ENCODE measurements at places on chromosomes 1 and 21.
A peak's percentile ranks its signal among the peaks of the same experiment; 100 is the strongest.

DNA sequence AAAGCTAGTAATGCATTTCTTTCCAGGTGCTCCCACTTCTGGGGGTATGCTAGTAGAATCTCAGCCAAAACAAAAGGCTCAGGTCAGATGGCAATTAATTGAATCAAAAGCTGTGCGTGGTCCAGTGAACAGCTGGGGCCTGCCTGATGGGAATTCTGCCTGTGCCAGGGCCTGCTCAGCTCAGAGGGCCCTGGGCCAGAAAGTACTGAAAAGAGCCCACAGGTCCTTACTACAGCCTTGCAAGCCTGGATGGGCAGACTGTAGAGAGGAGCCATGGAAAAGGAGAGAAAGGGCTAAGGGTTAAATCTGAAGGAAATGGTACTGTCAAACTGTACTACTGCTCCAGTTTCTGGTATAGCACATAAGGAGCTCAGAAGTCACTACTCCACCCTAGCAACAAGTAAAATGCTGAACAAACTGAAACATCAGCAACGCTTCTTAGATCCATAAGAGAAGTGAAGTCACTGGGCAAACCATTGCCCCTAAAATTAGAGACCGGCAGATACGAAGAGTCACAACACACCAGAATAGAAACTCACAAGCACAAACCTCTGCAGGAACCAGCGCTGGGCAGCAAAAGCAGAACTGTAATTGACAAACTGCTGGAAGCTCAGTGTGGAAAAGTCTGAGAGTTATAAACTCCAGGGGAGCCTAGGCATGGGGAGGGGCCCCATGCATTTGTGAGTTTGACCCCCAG is 121.1 kb upstream of the SYT6 start:
- no peak for DNase-seq

GRCh38 chr1:43493661-43494450 is 36.8 kb upstream of the PTPRF start:
- no peak for DNase-seq

DNA sequence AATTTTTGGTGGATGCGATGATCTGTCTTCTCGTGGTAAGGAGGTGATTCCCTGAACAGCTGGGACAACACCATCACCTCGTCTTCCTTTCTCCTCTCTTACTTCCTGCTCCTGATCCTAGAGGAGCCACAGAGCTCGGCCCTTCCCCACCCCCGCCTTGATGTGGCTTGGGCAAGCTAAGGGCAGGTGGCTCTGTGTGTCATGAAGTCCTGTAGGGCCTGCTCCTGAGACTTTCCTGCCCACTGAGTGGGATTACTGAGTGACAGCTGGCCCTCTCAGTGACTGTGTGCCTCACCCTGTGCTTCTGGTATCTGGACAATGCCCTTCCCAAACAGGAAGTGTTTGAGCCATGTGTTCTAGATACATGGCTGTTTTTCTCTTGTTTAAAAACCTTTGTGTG is 153.0 kb downstream of the KCNJ6 start:
- no peak for DNase-seq

DNA sequence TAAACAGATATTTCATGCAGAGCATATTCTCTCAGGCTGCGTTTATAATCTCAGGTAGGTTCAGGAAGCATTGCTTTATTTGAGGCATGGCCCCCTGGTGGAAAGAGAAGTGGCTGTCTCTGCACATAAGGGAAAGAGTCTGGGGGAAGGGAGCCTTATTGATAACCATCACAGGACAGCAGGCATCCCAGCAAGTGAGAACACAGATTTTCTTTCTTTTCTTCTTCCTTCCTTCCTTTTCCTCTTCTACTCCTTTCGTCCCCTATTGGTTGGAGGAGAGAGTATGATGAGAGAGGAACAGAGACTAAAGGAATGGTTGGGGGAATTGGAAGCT is 21.9 kb downstream of the TSNAX start:
- no peak for DNase-seq

GRCh38 chr1:151511636-151512215 is 539 bp downstream of the CGN start:
- DNase-seq: no peak

DNA sequence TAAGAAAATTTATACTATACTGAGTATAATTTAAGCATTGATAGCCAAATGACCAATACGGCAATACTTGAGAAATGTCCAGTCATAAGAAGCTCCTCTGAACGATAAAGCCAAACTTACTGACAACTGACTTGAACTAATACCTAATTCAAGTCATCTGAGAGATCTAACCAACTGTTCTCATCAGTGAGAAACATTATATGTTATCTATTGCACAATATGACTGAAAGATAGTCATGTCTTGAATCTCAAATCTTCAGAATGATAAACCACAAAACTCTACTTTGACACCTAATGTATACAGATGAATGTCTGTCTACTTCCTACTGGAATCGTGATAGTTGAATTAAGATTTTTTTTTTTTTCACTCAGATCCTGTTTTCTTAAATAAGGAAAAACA is 39.0 kb downstream of the APP start:
- DNase-seq: no peak

GRCh38 chr1:62054188-62054587 is 140.5 kb upstream of the L1TD1 start:
- DNase-seq: no peak

DNA sequence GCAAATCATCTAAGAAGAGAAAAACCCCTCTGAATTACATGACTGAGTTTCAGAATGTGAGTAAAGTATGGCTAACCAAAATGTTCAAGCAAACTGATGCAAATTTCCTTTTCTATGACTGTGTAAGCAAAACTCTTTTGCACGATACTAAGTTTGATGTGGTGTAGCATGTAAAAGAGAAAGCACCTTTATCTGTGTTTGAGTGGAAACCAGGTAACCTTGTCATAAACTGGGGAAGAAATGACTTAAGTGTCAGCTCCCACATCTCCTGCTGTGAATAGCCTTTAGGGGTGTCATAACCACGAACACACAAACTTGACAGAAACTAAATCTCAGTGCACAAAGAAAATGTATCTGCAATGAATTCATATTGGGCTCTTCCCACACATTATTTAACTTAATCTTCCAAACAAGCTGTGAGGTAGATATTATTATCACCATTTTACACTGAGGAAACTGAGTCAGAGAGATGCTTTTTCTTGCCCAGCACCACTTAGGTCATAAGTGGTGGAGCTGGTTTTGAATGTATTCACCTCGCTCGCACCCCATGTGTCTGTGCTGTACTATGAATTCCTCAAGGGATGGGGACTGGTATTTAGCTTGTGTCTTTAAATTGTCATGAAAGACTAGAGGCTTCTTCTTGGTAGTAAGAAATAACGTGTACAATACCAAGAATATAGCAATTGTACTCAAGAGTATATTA is 32.9 kb upstream of the IL12RB2 start:
- peak; percentile 18 for DNase-seq

GRCh38 chr1:11380500-11380899 is 98.5 kb upstream of the DISP3 start:
- DNase-seq: no peak

DNA sequence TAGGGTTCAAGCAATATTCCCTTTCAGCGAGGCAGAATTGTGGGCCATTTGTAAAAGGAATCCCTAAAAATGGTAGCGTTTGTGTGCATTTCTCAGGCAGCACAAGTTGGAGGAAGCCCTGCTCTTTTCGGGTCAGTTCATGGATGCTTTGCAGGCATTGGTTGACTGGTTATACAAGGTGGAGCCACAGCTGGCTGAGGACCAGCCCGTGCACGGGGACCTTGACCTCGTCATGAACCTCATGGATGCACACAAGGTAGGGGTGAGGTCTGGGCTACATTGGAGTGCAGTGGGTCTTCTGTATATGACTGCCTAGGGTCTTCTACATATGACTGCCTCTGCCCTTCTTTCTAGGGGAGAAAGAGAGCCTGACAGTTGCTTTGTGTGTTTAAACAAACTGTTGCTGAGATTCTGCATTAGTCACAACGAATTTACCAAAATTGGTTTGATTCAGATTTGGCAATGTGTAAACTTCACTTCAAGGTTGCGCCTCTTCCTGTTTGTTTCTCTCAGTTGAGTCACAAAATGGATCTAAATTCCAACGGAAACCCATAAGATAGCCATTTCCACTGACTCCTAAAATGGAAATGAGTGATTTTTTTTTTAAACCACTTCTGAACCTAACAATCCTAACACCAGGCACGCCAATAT is 40.4 kb upstream of the BMP8A start:
- no peak for DNase-seq

GRCh38 chr1:58870298-58870676 is 86.4 kb upstream of the JUN start:
- no peak for DNase-seq

DNA sequence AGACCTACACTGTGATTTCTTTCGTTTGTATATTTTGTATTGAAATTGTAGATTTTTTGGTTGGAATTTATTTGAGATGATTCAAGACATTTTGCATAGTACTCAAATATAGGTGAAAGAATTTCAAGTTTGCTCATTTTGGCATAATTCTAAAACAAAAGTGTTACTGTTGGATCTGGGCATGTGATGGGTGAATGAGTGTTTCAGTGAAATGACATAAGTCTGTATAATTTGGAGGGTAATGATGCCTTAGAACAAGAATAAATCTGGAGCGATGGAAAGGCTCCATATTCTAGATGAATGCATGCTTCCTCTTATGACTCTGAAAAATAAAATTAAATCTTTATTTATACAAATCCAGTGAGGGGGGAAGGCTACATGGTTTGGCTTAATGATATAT is 41.0 kb downstream of the NFIA start:
- DNase-seq: no peak

DNA sequence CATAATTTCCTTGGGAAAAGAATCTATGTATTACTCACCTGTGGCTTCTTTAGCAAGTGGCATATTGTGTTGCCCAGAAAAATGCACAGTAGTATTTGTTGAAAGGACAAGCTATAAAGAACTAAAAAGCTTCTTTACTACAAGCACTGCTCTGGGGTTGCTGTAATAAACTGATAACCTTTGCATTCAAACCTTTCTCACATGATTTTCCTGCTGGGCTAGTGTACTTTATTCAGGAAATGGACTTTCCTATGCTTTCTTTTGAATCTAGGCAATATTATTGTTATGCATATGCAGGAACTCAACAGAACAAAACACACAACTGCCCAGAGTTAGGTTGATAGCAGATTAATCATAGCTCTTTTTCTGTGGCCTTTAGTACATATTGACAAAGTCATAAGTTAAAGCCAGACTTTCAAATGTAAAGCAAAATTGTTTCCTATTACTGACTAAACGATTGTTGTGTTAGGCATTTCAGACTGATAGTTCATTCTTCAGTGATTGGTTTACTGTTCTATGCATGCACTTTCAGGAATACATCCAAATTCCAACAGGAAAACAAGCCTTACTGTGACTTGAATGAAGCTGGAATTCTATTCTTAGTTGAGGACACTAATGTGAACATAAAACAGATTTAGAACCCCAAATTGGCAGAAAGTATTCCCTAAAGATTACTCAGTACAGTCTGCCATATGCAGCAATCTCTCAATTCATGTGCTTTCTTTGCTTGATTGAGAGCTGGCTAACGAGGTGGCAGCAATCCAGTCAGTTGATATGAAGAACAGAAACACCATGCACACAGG is 564.3 kb upstream of the NEGR1 start:
- no peak for DNase-seq

- no peak for DNase-seq
Measured at GRCh38 chr1:202439308-202439707, 90.8 kb downstream of the PPP1R12B start.

- DNase-seq: no peak
Measured at GRCh38 chr1:219537223-219537631, 75.7 kb downstream of the ZC3H11B start.

- no peak for DNase-seq
Measured at GRCh38 chr1:94958081-94958480, 31.2 kb upstream of the CNN3 start.

DNA sequence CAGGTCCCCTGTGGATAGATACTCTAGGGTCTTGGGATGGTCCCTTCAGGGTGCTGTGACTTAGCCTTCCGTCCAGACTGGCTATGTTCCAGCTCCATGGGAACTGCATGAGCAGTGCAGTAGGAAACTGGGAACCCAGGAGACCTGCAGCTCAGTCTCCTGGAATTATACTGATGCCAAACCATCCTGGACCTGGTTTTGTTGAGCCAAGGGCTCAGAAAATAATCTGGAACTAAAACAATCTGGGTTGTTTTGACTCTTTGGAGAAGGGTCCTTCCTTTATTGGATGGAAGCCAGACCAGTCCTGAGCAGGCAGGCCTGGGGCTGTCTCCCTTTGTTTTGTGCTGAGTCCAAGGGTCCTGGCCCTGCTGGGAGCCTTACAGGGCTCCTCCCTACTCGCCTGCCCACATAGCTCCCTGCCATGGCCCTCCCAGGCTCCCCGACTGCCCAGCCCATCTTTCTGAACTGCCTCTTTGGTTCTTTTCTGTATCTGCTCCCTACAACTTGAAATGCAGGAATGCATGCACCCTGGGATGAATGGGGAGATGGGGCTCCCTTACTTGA is 1.2 kb downstream of the IPO13 start:
- no peak for DNase-seq

GRCh38 chr1:235759336-235759735 is 107.4 kb downstream of the LYST start:
- no peak for DNase-seq

- DNase-seq: no peak
Measured at GRCh38 chr1:193013005-193013404, 46.2 kb downstream of the UCHL5 start.

DNA sequence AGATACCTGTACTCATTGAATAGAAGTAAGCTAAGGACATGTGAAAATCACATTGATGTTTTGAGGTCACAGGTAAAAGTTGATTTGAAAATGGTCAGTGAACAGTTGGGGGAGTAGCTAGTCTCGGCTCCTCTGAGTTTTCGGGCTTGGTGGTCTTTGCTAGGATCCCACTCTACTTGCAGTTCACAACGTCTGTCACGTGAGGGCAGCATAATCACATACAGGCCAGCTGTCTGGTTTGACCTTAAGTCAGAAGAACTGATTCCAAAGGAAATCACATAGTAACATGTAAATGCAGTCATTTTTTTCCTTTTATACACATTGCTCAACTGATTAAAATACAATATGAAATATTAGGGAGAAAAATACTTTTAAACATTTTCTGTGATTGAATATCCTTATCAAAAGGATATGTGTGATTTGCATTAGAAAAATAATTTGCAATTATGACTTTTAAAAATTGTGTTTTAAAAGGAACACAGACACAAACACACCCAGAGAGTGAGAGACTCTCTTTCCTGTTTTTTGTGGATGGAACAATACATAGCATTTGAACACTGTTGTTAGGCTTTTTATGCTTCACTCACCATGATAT is 21.8 kb upstream of the PDC start:
- peak; percentile 4 for DNase-seq

- DNase-seq: no peak
Measured at GRCh38 chr1:96206451-96206850, 515.1 kb upstream of the PTBP2 start.

DNA sequence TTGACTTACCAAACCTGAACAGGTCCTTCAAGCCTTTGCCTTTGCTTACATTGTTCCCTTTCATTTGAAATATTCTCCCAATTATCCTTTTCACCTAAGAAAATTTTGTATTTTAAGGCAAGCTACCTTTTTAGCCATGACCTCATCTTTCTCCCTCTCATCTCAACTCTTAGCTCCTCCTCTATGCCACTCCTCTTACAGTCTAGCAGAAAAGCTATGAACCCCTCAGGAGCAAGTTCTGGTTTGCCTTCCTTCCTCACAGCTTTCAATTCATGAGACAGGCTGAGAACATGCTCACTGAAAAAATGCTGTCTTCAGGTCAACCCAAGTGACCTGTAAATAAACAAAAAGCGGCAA is 8.3 kb upstream of the MUTYH start:
- DNase-seq: no peak

GRCh38 chr1:228161362-228161761 is 4.2 kb upstream of the IBA57 start:
- DNase-seq: no peak

GRCh38 chr1:66996018-66996682 is 57.8 kb downstream of the SLC35D1 start:
- no peak for DNase-seq

- DNase-seq: no peak
Measured at GRCh38 chr1:116370181-116370580, 2.9 kb upstream of the ATP1A1 start.
